Suppressor macrophage treated with lipopolysaccharide for 4 hours (primary cell): ENCODE measurements at places on chromosomes 13 and 19.

DNA sequence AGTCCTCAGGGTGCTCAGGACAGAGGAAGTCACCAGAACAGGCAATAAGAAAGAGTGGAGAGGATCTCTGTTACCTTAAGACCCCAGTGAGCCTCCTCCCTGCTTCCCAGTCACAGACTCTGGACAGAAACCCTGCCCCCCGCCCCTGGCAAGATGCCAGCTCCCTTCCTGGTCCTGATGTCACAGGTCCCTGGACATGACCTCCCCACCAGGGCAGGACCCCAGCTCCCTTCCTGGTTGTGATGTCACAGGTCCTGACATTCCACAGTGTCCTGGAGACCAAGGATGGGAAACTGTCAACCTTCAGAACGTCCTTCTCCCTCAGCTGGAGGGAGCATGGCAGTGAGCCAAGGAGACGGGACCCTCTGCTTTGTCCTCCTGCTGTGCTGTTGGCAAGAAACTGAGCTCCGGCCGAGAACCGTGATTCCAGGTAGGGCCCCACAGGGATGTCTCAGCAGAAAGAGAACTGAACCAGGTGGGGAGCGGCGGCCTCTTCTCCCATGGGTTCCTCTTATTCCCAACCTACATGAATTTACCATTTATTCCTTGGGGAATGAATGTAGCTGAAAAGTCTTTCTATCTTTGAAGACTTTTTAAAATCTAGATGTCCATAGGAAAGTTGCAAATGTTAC is at the start of gene SPACA7:
Gene SPACA7 (plus strand): TSS at position 306 of the 632 bp plus-strand sequence. CDS start 31 bp downstream, at position 337.
- no peak for DNase-seq

GRCh38 chr13:104057861-104058260 is 991.6 kb upstream of the SLC10A2 start:
- no peak for DNase-seq

GRCh38 chr19:19900729-19901444 is at the start of gene ZNF93:
TSS of gene ZNF93 (plus strand) at chr19:19900946. CDS start at chr19:19901089, 143 bp downstream.
- DNase-seq: peak; percentile 93

DNA sequence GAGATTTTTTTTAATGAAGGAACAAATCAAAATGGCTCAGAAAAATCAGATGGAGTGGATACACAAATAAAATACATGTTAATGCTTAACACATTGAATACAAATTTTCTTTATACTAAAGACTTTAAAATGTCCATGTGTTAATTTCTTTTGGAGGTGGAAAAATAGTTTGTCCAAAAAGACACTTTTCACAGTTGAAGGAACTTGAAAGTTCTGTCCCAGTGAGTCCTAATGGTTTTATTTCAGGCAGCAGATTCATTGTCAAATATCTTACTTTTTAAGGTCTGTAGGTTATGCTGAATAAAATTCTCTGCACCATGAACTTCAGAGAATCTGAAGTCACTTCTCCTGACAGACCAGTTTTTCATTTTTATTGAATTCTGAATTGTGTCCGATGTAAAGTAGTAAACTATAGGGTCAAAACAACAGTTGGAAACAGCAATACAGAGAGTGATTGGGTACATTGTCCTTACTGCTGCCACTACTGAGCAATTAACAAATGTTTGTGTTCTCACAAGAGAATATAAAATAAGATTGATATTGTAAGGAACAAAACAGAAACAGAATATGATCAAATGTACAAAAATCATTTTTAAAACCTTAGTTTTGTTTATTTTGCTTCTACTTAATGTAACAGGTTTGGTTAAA is 1.6 kb downstream of the LPAR6 start:
- no peak for DNase-seq

DNA sequence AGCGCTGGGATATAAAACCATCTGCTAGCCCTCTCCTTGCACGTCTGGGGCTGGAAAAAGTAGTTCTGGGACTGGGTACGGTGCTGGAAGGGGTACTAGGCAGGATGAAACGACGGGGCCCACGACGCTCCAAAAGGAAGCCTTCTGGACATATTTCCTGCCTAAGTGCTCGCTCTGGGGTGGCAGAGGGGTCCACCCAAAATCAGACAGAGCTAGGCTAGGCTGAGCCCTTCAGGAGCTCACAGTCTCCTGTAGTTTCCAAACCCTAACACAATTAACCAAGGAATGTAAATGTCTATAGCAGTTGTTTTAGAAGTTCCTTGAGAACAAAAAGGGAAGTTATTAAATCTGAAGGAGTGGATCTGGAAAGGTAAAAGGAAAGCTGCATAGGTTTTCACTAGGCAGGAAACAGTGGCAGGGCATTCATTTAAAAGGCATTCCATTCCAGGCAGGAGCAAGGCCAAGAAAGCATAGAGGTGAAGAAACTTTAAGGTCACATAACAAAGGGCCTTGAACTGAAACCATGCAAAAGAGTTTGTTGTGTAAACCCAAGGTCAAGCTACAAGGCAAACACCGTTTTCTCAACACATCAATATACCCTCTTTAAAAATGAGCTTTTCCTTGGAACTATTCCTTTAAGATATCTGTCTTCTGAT is 634 bp upstream of the DIAPH3 start:
- DNase-seq: peak; percentile 12

- DNase-seq: peak; percentile 70
Observed at GRCh38 chr19:2060884-2061494, 9.9 kb upstream of the MKNK2 start.

GRCh38 chr13:100680131-100680530 is 5.5 kb upstream of the TMTC4 start:
- DNase-seq: no peak
